CD8-positive, alpha-beta T cell (primary cell): ENCODE measurements at places on chromosomes 12 and 14.
A peak's percentile ranks its signal among the peaks of the same experiment; 100 is the strongest.

DNA sequence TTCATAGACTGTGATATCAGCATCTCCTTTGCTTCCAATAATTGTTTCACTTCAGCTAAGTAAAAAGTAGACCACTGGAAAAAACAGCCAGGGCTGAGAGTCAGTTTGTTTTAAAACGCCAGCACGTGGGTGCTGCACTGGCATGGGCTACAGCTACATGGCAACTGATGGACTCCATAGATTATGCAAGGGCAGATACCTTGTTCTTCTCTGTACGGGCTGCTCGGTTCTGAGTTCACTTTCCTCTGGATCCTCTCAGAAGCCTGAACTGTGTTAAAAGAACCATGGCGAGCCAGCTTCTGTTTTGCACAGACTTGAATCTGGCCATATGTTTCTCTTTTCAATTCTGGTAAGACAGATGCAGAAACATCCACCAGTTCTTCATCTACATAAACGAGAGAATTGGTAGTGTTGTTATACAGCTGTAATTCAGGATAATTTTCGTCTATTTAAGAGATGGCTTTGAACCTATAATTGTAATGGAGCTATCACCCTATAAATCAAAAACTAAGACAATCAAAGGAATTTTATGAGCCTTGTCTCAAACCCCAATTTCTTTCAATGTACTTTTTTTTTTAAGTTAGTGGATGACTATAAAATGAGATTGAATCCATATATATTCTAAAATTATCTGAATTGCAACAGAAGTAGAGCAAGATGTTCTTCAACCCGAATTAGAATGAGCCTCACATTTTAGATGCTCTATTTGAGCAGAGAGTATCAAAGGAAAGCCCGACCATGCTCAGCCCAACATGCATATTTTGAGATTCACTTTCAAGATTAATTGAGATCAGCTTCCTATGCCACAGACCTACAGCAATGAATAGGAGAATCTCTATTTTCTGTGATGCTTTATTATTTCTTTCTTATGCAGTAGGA lies 31.5 kb downstream of the E2F7 start:
- DNase-seq, result no peak

GRCh38 chr12:80033448-80033847 lies 65.9 kb upstream of the OTOGL start:
- no peak for DNase-seq

- peak; percentile 7 for DNase-seq
Measured at GRCh38 chr12:92928421-92928961, 604 bp downstream of the EEA1 start.

DNA sequence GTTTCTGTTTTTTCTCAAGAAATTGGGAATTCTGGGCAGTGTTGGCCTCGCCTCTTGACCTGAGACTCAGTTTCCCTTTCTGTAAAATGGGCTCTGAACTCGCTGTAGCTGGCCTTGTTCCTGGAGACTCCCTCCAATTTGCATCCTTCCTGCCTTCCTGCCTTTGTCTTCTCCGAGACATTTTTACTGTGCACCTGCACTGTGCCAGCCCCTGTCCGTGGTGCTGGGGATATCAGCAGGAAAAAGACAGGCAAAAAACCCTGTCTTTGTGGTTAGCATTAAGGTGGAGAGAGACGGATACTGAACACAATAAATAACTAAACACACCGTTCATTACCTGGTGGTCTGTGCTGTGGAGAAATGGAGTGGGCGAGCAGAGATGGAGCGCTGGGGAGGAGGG lies 129.8 kb downstream of the AACS start:
- no peak for DNase-seq

DNA sequence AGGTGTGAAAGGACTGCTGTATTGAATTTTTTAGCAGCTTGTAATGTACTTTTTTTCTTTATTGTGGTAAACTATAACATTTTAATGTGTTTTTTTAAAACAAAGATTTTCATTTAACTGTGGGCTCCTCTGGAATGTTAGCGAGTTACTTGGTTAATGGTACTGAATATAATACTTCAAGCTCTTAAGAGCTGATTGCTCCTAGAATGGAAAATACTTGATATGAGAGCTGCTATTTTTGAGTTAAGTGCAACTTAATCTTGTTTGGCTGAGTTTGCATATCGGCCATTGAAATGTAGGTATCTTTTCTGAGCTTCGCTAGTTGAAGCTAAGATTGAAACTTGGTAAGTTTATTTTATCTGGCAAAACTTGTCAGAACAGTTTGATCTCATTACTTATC lies 7.4 kb downstream of the TMBIM6 start:
- no peak for DNase-seq

DNA sequence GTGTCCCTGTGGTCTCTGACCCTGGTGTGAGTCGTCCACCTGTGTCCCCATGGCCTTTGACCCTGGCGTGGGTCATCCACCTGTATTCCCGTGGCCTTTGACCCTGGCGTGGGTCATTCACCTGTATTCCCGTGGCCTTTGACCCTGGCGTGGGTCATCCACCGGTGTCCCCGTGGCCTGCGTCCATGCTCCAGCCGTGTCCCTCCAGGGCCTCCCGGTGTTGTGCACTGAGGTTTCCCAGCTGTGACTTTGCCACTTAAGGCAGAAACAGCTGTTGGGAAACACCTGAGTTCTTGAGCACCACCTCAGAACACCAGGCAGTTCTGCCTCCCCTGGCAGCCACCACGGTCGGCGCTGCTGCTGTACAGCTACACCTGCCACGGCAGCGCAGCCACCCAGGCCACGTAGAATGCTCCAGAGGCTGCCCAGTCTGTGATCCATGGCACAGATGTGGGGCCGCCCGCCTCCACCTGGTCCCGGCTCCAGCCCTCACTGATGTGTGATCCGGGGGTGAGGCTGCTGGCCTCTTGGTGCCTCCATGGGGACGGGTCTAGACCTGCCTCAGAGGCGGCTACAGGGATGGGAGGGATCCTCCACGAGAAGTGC lies 69.1 kb upstream of the GALNT9 start:
- no peak for DNase-seq

DNA sequence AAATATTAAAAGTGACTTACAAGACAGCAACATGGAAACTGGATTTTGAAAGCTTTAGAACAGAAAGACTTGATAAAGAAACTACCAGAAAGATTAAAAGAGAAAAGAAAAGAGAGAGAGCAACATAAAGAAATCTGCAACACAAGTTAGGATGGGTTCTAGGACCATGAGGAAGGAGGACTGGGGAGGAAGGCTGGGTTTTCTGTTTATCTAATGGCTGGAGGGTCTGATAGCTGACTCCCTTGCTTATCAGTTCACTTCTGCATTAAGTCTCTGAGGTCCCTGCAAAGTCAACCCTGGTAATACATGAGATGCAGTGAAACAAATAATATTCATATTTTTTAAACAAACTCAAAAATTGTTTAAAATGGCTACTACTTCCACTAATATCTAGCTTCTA lies 90.1 kb downstream of the RPAP3 start:
- DNase-seq, result no peak
